Activated T-helper 1 cell treated with anti-CD3 and anti-CD28 coated beads, Interleukin-2, amount 50 U/mL, for 16 hours (primary cell): ENCODE measurements at places on chromosomes 13 and 19.

GRCh38 chr19:18992696-18993095, 40.6 kb downstream of the SUGP2 start:
- no peak for DNase-seq

DNA sequence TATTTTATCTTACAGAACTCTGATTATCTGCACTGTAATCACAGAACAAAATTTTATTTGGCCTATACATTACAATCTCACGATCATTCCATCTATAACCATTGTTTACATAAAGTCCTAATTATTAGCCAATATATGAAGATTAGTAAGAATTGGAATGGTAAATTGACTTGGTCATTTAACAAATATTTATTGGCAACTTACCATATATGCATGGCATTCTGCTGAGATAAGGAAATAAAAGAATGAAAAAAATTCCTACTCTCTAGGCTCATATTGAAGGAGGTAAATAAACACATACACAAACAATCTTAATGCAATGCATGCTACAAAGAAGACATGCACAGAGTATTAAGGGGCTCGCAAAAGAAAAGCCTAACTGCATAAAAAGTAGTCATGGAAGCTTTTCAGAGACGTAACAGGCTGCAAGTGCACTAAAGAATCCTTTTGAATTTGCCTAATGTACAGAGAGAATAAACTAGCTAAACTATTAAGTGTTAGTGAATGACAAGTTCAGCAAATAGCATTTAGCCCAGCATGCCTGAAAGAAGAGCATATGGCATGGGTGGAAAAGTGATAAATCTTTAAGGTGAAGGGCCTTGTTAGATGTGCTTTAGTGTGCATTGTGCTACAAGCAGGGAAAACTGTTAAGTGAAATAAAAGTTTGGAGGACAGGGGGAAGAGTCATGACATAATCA, 1131.1 kb downstream of the PCDH9 start:
- DNase-seq = no peak

- peak; percentile 88 for DNase-seq
These were observed 17.7 kb upstream of the SPACA4 start for GRCh38 chr19:48588670-48589401.

DNA sequence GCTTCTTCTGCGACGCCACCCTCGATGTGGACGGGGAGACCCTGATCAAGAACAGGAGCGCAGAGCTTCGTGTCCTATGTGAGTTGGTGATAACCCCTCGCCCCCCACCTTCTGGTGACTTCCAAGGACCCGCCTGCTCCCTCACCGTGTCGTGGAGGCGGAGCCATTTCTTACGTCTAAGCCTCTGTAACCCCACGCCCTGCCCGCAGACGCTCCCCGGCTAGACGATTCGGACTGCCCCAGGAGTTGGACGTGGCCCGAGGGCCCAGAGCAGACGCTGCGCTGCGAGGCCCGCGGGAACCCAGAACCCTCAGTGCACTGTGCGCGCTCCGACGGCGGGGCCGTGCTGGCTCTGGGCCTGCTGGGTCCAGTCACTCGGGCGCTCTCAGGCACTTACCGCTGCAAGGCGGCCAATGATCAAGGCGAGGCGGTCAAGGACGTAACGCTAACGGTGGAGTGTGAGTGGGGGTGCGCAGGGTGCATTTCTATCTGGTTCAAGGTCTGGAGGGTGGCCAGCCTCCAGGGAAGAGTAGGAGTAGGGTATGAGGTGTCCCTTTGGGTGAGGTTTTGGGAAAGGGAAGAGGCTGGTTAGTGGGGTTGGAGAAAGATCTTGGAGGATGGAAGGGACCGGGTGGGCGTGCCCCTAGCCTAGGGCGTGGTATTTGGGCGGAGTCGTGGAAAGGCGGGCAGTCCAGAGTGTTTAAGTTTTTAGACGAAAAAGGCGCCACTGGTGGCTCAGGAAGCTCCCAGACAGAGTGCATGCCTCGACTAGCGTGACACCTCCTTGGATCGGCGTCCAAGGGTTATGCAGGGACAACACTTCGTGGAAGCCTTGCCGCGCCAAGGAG, 3.3 kb downstream of the ICAM5 start:
- no peak for DNase-seq

DNA sequence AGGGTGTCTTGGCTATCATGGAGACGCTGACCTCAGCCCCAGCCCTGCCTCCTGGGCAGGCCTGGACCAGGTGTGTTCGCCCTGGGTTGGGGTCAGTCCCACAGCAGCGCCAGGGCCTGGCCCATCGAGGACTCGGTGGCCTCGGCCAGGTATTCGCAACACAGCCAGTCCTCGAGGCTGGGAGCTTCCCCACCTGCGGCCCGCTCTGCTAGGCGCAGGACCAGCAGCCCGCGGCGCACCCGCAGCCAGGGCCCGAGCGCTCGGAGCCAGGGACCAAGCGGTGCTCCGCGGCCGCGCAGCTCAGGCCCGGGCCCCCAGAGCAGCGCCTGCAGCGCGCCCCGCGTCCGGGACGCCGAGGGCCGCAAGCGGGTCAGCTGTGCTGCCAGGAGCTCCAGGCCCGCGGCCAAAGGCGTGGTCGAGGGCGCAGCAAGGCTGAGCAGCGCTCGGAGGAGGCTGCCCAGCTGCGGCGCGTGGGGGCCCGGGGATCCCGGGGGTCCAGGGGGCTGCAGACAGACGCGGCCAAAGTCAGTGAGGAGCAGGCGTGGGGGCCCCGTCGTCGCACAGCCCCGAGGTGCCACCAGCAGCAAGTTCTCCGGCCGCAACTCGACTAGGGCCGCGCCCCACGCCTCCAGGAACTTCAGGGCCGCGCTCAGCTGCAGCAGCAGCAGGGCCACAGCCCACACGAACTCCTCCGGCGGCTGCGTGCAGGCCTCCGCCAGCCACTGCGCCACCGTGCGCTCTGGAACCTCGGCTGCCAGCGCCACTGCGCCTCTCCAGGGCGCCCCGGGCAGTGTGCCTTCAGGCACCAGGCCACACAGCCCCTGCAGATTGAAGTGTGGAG, 6.2 kb downstream of the PEAK3 start:
- DNase-seq = no peak

DNA sequence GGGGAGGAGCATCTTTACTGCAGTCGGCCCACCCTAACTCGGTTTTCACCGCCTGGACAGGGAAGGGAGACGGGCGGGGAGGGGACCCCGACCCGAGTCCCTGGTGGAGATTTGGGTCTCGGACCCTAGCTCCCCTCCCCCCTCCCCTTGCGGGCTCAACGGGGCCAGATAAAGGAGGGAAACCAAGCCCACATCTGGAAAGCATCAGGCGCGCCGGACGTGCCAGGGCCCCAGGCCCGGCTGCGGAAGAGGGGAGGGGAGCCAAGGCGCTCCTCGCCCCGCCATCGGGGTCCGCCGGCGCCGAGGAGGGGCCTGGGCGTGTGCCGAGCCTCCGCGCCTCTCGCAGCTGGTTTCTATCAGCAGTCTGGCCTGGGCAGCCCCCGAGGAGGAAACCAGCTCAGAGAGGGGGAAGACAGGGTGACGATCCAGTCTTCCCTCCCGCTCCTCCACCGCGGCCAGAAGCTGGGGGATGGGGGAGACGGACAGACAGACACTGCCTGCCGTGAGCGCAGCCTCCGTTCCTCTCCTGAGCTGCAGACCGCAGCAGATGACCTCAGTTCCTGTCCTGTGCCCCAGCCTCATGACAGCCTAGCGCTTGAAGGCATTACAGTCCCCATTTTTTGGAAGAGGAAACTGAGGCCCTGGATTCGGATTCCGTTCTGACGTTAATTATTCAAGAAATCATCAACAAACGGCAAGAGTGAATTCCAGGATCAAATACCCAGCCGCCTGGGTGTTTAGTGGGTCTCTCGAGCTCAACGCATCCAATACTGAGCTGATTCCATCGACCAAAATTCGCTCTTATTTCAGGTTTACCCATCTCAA, 3.6 kb upstream of the GNG8 start:
- DNase-seq = no peak

- no peak for DNase-seq
These were observed 310.0 kb downstream of the TEX29 start for GRCh38 chr13:111630406-111630805.

GRCh38 chr13:35699825-35700510, 223.5 kb upstream of the MAB21L1 start:
- DNase-seq = no peak

DNA sequence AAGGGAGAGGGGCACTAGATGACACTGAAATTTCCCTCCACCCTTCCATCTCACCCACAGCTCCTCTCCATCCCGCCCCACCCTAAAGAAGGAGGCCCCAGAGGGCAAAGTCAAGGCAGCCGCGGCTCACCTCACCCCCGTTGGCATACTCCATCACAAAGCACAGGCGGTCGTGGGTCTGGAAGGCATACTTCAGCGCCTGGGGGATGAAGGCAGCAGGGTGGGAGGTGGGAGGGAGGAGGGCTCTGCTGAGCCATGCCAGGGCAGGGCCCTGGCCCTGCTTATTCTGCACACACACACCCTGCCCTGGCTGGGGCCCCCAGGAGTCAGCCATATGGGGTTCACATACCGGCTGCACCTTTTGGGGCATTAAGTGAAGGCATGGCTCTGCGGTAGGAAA, 12.3 kb upstream of the CCNP start:
- DNase-seq = no peak

- DNase-seq = no peak
These were observed 12.5 kb downstream of the PBX4 start for GRCh38 chr19:19606021-19606420.

DNA sequence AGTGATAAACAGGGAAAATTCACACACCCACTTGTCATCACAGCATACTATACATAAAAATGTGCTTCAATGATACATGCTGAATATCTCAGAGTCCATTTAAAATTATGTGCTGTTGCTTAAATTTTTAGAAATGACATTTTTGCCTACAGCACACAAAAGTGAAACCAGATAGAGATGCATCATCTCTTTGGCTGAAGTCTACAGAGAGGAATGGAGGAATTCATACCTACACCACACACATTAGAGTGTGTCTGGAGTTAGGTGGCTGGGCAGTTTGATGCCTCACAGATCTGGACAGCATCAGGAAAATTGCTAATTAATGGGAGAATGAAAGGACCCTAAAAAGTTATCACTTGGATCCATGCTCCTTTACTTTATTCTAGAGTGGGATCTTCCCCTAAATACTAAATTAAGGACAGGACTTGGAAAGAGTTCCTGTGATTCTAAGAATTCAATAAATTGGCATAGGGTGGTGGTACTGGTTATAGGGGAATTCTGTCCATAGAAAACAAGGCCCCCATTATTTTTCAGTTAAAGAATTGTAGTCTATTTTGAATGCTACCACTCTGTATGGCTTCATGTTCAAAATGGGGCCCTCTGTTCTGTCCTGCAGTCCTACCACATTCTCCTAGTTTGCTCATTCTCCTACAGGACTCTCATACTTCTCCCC, 41.3 kb downstream of the RCBTB2 start:
- no peak for DNase-seq

DNA sequence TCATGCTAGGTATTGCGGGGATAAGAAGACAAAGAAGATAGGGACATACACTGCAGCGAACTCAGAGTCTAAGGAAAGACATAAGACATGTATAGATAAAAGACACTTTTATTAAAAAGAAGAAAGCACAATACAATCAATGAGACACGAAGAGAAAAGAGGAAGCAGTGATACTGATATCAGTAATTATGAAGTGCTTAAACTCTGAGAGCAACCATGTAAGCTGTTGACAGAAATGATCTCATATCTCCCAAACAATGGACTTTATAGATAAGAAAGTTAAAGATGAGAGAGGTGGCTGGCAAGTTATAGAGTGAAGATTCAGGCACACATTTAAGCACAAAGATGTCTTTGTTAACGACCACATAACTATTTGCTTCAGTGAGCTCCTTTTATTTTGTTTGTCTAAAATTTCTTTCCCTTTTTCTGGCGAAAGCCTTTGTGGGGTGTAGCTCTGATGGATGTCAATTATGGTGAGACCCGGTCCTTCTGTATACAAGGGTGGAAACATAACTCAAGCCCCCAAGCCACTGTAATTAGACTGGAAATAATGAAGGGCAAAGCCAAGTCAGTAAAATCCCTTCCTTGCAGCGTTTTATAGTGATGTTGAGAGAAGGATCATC, 818.0 kb upstream of the SLC10A2 start:
- DNase-seq = no peak

- DNase-seq = no peak
These were observed 48.0 kb upstream of the RCBTB2 start for GRCh38 chr13:48580896-48581295.

- no peak for DNase-seq
These were observed 123.5 kb downstream of the DNAJC3 start for GRCh38 chr13:95800436-95800835.

GRCh38 chr19:30898353-30899103, 450.7 kb downstream of the TSHZ3 start:
- DNase-seq = no peak

DNA sequence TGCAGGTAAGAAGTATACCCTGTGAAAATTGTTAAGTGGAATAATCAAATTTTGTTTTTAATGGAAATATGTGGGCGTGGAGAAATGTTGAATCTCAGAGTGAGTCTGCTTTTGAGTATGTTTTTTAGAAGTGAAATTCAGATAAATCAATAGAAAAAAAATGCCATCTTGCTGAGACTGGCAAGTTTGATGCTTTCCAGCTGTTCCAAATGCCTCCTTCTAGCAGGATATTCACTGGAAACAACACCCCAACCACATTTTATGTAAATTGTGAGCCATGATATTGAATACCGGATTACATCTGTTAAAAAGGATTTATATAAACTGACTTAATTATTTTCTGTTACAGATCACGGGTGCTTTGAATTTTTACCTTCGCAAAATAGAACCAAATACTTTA, 115.4 kb downstream of the ITGBL1 start:
- DNase-seq = no peak

GRCh38 chr19:57314146-57314545, 6.1 kb upstream of the ZNF543 start:
- DNase-seq = no peak

DNA sequence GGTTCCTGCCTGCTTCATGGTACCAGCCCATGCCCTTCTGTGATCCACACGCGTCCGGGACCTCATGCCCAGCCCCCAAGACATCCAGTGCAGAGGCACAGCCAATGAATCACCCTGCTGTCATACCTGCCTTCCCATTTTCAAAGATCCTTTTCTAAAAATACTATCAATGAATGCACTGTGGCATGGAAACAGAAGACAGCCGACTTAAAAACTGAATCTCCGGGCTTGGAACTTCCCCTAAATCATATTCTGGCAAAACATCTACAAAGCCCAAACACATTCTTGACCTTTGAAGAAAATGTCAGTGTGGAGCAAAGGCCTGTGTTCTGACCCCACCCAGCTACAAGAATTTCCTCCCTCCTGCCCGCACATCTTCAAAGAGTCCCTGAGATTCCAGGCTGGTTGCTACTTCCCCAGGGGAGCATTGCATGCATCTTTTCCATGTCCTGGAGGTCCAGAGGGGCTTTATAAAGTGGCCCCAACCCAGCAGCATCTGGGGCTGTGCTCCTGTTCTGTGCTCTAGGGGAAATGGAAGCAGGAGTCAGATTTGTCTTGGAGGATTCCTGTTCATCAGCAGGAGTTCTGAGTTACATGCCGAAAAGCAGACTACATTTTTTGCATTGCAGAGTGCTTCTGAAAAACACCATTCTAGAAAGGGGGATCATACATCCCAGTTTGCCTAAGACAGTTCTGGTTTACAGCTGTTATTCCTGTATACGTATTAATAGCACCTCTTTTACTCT, 135.2 kb downstream of the USP12 start:
- no peak for DNase-seq

DNA sequence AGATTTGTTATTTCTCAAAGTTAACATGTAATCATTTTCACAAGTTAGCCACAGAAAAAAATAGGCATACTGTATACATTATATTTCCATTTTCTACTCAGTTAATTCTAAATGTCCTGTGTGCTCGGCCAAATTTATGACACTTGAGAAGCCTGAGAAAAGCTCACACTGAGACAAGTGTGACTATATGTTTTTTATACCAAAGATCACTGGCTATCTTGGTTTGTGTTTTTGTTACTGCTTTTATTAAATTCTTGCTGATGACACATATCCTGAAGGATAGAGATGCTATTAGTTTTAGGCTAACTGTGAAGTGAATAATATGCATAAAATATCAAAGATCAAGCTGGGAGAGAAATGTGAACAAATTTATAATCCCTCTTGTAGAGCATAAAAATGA, 49.3 kb upstream of the IL17D start:
- no peak for DNase-seq
